Mesothelial cell of epicardium (in vitro differentiated cells): ENCODE measurements at places on chromosomes 13 and 19. TPM values are rescaled to one million over a fixed set of nuclear protein-coding genes. Genes with fewer than 3 reads are reported as not detected.
A peak's percentile ranks its signal among the peaks of the same experiment; 100 is the strongest.

Gene ZNF101
- total RNA-seq = 8.0 to 8.3 TPM (median 8.3 TPM) in 3 replicates

Gene ZNF473
- 11.1 to 13.1 TPM (median 12.4 TPM) in 3 replicates for total RNA-seq

Gene GIPC3
- total RNA-seq = 0.07 to 0.11 TPM (median 0.09 TPM) in 3 replicates

Gene KLK15
- not detected in 3 replicates for total RNA-seq

Gene S1PR4
- total RNA-seq = not detected in 3 replicates

Gene TMEM145
- 0.25 to 0.92 TPM (median 0.42 TPM) in 3 replicates for total RNA-seq

Gene JOSD2
- 16.4 to 18.7 TPM (median 17.5 TPM) in 3 replicates for total RNA-seq

Gene ZNF709
- total RNA-seq = 8.1 to 8.9 TPM (median 8.7 TPM) in 3 replicates

DNA sequence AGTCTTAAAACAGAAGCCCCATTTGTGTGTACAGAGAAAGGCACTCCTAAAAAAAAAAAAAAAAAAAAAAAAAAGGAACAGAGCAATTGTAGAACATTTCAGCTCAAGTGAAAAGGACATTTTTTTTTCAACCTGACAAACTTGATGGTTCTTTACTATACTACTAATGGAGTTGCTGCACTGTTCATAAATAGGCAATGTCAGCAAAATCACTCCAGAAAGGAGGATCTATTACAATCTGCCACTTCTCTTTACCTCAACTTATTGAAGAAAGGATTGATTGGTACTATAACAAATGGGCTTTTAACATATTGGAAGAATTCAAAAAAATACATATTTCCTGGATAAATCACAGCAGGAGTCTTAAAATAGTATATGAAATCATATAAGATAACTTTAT is 1517.7 kb downstream of the SLITRK1 start:
- H3K4me1 ChIP-seq = no peaks in the 10 kb centered on the region
- no peaks in the 10 kb centered on the region for H3K27me3 ChIP-seq
- no peak overlapping the region for H3K27ac ChIP-seq
- H3K4me3 ChIP-seq = no peak overlapping the region

DNA sequence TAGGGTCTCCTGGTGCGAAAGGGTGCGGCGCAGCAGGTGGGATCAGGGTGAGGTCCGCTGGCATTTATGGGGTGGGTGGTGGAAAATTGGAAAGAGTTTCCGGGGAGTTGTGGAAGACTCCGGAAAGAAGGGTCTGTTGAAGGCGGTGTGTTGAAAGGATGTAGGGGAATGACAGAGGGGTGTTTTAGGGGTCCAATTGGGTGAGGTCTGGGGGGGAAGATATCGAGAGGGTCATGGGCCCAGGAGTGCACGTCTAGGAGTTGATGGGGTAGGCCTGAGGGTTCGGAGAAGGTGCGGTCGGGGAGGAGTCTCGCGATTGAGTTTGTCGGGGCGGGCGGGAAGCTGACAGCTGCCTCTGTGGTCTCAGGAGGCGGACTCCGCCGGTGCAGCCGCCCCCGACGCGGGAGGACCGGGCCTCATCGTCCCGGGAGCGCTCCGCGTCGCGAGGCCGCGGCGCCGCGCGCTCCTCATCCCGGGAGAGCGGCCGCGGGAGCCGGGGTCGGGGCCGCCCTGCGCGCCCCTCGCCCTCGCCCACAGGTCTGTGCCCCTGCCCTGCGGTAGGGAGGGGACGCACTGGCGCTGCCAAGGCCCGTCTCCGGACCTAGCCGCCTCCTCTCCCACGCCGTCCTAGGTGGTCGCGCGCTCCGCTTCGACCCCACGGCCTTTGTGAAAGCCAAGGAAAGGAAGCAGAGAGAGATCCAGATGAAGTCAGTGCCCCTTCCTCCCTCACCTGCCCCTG is 7.0 kb downstream of the PGLYRP1 start:
- H3K27ac ChIP-seq = no peak overlapping the region
- peaks cover 17% of the 10 kb centered on the region for H3K4me1 ChIP-seq
- peaks cover 36% of the 10 kb centered on the region for H3K27me3 ChIP-seq
- H3K36me3 ChIP-seq = no peaks in the 10 kb centered on the region
- peak overlapping the region; percentile 75 for H3K4me3 ChIP-seq

- DNase-seq = no peak
- peaks cover 17% of the 10 kb centered on the region for H3K4me1 ChIP-seq
- H3K36me3 ChIP-seq = no peaks in the 10 kb centered on the region
These were observed 15.1 kb upstream of the FOXO1 start for GRCh38 chr13:40681341-40682146.

DNA sequence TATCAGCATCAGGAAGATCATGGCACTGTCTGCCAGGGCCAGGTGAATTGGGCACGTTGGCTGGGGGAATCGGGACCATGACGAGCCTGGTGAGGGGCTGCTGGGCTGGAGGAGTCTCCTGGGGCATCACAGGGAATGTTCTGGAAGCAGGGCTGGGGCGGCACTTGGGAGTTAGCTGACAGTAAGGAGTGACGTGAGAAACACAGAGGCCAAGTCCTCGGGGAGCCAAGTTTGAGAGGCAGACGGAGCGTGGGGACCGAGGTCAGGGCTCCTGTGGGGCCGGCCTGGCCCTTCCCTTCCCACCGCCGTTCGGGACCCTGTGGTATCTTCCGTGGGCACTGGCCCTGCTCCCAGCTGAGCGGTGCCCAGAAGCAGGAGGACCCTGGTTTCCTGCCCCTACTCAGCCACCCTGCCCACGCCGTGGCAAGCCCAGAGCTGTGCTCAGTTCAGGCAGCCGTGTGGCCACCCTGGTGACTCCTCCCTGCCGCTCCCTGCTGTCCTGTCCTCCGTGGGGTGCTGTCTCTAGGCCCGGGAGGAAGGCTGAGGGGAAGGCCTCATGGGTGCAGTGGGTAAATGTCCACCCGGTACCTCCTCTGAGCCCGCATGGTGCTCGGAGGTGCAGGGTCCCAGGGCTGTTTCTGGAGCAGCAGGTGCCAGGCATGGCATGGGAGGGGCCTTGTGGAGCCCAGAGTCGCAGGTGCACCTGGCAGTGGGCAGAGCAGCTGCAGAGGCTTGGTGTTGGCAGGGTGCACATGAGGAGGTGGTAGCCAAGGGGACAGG is 25.2 kb downstream of the CRTC1 start:
- H3K4me3 ChIP-seq = no peak overlapping the region
- H3K36me3 ChIP-seq = no peaks in the 10 kb centered on the region
- H3K27ac ChIP-seq = no peak overlapping the region
- peaks cover 7% of the 10 kb centered on the region for H3K4me1 ChIP-seq

DNA sequence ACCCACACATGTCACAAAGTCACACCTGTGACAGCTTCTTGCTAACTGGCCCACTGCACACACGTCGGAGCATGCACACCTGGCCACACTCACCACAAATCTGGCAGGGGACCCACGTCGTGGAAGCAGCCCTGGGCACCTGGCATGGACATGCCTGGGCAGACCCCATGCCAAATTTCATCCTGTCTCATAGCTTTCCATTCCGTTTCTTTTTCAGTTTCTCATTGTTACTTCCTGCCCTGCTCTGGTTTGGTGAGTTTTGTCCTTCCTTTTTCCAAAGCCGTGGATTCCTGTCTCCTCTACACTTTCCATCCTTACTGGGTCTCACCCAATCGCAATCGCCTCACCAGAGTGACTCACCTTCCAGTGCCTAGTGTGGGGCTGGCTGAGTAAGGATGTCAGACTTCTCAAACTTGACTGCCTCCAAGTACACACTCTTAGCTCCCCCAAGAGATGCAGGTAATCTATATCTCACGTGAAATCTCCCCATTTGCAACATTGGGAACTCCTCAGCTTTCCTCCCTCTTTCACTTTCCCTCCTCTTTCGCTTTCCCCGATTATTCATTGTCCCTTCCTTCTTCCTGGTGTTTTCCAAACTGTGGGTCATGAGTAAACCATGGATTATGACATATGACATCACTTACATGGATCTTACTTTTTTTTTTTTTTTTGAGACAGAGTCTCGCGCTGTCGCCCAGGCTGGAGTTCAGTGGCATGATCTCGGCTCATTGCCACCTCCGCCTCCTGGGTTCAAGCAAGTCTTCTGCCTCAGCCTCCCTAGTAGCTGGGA is 1.6 kb upstream of the BBC3 start:
- H3K36me3 ChIP-seq = no peaks in the 10 kb centered on the region
- H3K4me1 ChIP-seq = peaks cover 17% of the 10 kb centered on the region
- H3K27ac ChIP-seq = peak overlapping the region; percentile 95

GRCh38 chr19:2554856-2555255 is 78.9 kb downstream of the GADD45B start:
- peak overlapping the region; percentile 96 for H3K27ac ChIP-seq
- no peaks in the 10 kb centered on the region for H3K36me3 ChIP-seq
- peaks cover 23% of the 10 kb centered on the region for H3K4me1 ChIP-seq

DNA sequence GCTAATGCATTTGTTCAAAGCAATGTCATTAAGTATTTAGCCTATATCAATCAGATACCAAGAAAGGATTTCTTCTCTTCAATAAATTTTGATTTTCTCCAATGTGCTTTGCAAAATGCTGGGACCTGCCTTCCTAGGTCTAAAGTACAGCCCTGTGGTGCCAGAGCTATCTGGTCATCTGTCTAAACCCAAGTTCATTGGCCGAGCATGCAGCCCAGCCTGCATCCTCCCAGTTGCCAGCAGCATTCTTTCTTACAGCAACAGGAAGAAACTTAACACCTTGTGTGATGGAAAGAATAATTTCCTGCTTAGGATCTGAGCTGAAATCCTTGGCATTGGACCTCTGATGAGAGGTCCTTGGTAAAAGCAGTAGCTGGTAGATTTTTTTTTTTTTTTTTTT is 310.0 kb downstream of the RBM26 start:
- H3K4me3 ChIP-seq = no peak overlapping the region
- H3K36me3 ChIP-seq = no peaks in the 10 kb centered on the region
- DNase-seq = no peak
- H3K27me3 ChIP-seq = peaks cover 17% of the 10 kb centered on the region
- H3K27ac ChIP-seq = no peak overlapping the region

DNA sequence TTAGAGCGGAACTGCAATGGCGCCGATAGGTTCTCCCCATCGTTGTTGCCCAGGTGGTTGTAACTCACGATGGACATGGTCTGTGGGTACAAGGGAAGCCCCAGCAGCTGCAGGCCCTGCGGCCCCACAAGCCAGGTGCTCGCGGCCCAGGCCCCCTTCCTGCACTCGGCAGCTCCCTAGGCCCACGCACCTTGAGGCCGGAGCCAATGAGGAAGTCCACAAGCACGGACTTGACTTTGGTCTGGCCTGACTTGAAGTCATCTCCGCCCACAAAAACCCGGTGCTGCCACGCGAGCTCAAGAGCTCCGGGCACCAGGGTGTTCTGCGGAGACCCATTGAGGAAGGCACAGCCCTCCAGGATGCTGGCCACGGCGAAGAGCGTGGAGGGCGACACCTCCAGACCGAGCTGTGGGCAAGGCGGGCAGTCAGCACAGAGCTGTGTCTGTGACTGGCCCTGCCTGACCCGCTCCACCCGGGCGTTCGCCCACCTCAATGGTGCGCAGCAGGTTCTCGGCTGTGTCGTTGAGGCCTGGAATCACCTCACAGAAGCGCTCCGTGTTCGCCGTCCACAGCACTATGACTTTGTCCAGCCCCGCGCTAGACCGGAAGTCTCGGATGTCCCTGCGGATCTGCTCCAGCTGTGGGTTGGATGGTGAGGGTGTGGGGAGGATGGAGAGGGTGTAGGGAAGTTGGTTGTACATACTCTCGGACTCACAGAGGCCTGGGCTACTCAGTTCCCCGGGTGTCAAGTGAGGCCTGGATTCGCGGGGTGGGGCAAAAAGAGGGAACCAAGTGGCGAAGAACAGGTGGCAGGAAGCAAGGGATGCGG is 1.9 kb downstream of the ISYNA1 start:
- H3K27me3 ChIP-seq = no peaks in the 10 kb centered on the region
- H3K36me3 ChIP-seq = peaks cover 2% of the 10 kb centered on the region
- H3K4me1 ChIP-seq = peaks cover 53% of the 10 kb centered on the region
- H3K27ac ChIP-seq = peak overlapping the region; percentile 86

- no peak overlapping the region for H3K27ac ChIP-seq
- H3K4me3 ChIP-seq = no peak overlapping the region
- H3K4me1 ChIP-seq = peaks cover 2% of the 10 kb centered on the region
- DNase-seq = no peak
- H3K27me3 ChIP-seq = no peaks in the 10 kb centered on the region
- peaks cover 3% of the 10 kb centered on the region for H3K36me3 ChIP-seq
These were observed 7.9 kb downstream of the INTS6 start for GRCh38 chr13:51444922-51445321.

DNA sequence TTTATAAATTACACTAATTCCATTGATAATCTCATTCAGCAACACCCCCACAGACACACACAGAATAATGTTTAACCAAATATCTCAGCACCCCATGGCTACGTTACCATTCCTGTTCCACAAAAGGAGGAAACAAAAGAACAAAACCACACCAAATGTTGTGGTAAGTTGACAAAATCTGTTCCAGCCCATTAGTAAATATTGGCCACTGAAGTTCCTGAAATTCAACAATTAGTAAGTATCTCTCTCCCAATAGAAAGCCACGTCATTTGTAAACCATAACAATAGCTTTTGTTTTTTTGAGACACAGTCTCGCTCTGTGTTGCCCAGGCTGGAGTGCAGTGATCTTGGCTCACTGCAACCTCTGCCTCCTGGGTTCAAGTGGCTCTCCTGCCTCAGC is 2.3 kb upstream of the FCAR start:
- H3K27ac ChIP-seq = no peak overlapping the region
- H3K27me3 ChIP-seq = no peaks in the 10 kb centered on the region

DNA sequence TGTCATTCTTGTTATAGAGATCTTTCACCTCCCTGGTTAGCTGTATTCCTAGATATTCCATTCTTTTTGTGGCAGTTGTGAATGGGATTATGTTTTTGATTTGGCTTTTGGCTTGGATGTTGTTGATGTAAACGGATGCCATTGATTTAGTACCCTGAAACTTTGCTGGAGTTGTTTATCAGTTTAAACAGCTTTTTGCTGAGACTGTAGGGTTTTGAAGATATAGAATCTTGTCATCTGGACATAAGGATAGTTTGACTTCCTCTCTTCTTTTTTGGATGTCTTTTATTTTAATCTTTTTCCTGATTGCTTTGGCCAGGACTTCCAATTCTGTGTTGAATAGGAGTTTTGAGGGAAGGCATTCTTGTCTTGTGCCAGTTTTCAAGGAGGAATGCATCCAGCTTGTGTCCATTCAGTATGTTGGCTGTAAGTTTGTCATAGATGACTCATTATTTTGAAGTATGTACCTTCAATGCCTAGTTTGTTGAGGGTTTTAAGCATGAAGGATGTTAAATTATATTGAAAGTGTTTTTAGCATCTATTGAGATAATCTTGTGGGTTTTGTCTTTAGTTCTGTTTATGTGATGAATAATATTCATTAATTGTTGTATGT is 16.8 kb downstream of the ZNF431 start:
- H3K4me1 ChIP-seq = no peaks in the 10 kb centered on the region
- H3K36me3 ChIP-seq = peaks cover 58% of the 10 kb centered on the region
- no peak for DNase-seq
- no peaks in the 10 kb centered on the region for H3K27me3 ChIP-seq

DNA sequence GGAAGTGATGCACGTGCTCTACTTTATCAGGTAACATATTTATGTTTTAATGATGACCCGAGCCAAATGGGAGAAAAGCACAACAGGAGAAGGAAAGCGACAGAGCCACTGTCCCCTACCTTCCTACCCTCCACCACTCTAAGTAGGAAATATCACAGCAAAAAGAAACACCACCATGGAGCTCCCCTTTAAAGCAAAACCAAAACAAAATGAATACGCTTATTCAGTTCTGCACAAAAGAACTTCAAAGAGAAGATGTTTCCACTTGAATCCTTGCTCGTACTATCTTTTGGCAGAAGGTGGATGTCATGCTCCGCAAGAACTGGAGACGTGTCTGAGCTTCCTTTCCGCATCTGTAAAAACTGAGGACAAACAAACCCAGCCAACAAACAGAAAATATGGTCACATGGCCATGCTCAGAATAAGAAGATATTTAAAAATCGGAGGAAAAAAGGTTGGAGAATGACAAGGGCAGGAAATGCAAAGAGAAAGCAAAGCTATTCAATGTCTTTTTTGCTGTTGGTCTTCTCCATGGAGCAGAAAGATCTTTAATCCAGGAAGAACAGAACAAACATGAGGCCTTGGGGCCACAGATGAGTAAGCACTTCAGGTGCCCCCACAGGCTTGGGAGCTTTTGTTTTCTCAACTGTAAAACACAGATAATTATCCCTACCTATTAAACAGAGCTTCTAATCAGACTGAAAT is 19.5 kb downstream of the N4BP2L1 start:
- no peak overlapping the region for H3K4me3 ChIP-seq
- no peak for DNase-seq
- no peak overlapping the region for H3K27ac ChIP-seq
- H3K27me3 ChIP-seq = peaks cover 2% of the 10 kb centered on the region
